ENCODE measurements at places on chromosomes 7 and 10.

DNA sequence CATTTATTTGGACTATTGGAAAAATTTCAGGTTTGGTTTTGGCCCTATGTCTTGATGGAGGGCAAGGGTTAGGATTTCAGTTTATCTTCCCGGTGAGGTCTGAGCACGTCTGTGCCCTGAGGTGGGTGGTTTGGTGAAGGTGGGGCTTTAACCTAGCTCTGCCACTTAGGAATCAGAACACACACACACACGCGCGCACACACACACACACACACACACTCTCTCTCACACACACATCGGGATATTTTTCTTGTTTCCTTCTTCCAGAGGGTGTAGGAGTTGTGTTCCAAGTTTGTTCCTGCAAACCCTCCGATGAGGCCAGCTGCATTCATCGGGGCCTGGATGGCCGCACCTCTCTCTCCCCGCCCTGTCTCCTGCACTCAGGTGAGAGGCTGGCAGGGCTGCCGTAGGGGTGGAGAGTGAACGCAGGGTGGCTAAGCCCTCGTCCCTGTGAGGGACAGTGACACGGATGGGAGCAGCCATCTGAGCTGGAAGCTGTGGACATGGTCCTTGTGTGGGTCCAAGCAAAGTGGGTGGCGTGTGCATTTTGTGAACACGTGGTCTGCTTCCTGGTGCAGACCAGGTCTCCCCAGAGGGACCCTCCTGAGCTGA lies 34.2 kb downstream of the CHST12 start:
- DNase-seq = no peak

- no peak for DNase-seq
Measured at GRCh38 chr7:103564416-103564815, 118.4 kb upstream of the SLC26A5 start.

DNA sequence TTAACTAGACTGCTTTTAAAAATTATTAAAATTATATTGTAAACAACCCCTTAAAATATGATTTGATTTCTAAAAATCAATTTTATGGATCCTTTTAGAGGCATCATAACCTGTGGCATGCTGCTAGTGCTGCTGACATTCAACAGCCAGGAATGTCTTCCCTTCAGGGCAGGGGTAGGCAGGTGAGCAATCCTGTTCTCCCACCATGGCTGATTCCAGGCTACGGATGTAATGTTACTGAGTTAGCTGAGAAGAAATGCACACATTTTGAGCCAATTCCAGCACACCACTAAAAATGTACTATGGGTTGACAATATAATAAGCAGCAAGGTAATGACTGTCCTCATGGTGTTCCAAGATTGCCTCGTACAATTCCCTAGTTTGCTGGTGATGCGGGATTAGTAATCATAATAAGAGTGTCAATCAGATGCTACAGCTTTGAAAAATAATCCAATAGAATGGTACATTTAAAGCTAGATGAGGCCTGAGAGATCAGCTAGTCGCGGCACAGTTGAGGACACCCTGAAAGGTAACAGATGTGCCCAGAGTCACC lies 108.7 kb upstream of the PRR15 start:
- DNase-seq = no peak

DNA sequence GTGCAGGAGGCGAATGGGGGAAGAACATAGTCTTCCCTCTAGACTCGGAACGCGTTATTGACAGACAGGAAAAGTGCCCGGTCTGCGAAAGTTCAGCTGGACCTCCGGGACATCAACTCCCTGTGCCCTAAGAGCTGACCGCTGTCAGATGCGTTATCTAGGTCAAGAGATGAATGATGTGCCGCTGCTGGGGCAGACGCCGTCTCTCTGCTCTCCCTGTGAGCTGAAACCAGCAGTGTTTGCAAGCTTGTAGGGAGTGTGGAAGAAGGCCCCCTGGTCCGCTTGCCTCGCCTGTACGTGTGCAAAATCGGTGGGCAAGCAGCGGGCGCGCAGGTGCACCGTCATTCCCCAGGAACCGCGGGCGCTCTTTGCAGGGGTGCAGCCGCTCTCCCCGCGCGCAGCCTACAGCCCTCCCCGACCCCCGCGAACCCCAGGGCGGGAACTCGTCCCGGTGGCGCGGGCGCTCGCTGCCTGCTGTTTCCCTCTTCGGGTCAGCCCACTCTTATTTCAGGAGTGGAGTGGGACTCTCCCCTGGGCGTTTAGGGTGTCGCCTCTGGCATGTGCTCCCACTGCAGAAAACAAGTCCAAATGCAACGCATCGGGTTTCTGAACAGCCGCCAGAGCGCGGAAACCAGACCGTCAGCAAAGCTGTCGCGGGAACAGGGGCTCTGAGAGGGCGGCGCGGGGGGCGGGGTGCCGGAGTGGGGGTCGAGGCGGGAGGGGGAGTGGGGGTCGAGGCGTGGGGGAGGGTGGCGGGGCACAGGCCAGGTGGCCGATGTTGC lies 1.8 kb upstream of the PFKFB3 start:
- DNase-seq = no peak

DNA sequence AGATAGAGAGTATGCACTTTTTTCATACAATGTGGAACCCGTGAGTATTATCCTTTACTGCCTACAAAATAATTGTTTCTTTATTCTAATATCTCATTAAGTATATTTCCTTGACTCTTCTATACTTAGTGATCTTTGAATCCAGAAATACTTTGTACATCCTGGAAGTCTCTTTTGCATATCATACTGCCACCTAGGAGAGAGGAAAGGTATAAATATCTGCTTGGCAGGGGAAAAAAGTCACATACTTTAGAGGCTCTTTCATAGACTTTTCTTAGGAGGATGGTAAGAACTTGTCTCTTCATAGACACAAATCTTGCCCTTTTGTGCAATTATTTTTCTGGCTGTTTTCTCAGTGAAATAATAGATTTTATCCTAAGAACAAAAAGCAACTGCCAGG lies 436.0 kb downstream of the PAXIP1 start:
- no peak for DNase-seq

DNA sequence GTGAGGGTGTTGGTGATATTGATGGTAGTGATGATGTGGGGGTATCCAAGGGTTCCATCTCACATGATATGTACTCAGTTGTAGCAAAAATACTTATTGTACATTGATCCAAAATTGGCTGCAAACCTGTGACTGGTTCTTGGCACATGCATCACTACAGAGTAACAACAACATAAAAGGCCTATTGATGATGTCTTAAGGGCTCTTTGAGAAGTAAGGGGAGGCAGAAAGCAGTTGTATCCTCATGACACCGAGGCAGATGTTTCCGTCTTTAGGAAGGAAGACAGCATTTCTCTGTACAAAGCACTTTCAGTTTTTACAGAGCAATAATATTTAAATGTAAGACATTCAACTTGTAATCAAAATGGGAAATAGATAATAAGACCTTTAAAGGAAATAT lies 34.5 kb downstream of the NRG3 start:
- no peak for DNase-seq

GRCh38 chr10:68595513-68595912 lies 35.4 kb downstream of the TET1 start:
- DNase-seq = no peak

DNA sequence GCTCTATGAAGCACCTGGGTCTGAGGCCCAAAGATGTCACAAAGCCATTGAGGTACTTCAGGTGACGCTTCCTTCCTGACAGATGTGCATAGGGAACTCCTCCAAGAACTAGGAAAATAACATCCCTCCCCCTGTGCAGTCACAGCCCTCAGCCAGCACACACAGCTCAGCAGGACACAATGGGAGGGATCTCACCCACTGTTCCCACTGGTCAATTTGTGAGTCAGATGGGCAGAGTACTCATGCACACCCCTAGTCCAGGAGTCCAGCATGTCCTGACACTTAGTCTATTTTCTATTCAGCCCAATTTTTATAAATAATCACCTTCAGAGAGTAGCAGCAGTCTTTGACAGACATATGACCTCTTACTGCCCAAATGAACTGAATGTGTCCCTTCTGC lies 60.7 kb upstream of the PFKP start:
- no peak for DNase-seq

DNA sequence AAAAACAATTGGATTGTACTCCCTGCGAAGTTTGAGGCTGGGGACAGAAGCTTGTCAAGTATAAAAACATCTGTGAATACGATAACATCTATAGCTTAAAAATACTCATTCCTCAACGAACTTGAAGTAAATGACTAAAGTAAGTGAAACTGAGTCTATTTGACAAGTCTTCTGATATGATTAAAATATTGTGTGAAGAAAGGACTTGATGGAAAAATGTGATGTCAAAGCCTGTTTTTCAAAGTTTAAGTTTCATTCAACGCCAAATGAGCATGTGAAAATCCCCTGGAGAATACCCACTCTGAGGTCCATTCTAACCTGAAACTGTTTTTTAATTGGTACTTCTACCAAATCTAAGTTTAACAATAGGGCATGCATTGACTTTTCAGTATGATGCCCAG lies 122.3 kb upstream of the MDFIC start:
- no peak for DNase-seq

DNA sequence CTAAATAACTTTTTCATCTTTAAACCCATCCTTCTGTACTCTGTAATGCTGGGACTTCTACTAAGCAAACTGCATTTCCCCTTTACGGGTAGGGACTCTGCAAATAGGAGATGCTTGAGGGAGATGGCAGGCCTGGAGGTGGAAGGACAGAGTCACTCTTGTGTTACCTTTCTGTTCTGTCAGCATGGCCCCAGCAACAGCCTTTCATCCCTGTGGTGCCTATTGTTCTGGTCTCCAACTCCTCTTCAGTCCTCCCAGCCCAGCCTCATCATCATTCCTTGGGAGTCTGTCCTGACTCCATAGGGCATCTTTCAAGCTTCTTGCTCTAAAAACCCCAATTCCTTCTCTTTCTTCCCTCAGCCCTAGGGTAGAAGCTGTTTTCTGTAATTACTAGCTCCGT lies 230.0 kb downstream of the SNX13 start:
- DNase-seq = no peak

DNA sequence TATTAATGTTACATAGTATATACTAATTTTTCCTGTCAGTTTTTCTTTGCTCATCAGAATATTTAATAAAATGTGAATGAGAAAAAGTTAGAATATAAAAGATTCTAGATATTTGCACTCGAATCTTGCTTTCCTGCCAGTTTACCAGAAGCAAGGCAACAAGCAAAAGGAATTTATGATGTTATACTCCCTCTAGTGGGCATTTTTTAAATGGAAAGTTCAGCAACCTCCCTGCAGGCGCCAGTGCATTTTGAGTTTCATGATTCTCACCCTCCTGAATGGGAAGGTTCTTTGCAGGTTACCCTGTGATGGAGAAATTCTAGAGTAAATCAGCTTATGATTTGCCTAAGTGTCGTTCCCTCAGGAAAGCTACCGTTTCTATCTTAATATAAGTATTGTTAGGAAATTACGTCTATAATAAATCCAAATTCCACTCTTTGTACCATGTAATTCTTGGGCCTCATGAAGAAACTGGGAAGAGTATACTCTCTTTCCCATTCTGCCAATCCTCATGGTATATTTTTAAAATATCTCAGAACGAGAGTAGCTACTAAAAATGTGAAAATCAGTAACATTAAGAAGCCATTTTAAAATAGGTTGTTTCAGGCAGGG lies 350.0 kb downstream of the CRPPA start:
- DNase-seq = no peak

- DNase-seq = no peak
Measured at GRCh38 chr7:106029451-106029850, 66.4 kb downstream of the CDHR3 start.

DNA sequence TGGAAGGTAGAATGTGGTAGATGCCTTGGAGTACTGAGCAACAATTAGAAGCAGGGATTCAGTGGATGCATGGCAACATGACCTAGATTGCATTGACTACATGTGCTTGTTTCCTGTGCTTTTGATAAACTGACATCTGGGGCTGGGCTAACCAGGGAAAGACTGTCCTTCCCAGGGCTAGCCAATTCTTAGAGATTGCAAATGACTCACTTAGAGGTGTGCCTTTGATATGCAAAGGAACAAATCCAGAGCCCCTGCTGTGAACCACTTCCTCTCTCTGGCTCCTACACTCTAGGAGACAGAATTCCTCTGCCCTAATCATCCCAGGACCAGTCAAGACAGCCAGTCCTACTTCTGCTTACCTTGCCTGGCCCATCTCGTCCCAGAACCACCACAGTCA lies 651.5 kb downstream of the LRMDA start:
- DNase-seq = no peak

DNA sequence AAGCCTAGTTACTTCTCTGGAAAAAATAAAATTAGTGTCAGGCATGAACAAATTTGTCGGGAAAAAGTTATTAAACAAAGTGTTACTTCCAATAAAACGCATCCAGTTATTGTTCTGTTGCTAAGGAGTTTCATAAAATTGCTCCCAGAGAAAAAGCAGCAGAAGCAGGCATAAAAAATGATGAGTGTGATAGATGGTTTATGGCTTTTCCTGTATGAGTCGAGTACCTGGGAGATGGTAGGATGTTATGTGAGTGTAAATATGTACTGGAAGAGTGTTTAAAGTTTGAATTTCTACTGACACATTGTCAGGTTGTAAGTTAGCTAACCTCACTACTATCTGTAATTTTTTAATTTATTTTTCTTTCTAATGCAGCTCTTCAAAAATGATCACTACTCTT lies 390.7 kb downstream of the ARL4A start:
- DNase-seq = no peak

DNA sequence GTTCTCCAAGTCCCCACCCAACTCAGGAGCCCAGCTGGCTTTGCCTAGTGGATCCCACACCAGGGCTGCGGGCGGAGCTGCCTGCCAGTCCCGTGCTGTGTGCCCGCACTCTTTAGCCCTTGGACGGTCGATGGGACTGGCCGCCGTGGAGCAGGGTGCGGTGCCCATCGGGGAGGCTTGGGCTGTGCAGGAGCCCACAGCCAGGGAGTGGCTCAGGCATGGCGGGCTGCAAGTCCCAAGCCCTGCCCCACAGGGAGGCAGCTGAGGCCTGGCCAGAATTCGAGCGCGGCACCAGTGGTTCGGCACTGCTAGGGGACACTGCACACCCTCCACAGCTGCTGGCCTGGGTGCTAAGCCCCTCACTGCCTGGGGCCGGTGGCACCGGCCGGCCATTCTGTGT lies 159.7 kb downstream of the ANKRD30A start:
- DNase-seq = no peak

- DNase-seq = no peak
Measured at GRCh38 chr7:8236780-8237407, 25.1 kb downstream of the ICA1 start.

DNA sequence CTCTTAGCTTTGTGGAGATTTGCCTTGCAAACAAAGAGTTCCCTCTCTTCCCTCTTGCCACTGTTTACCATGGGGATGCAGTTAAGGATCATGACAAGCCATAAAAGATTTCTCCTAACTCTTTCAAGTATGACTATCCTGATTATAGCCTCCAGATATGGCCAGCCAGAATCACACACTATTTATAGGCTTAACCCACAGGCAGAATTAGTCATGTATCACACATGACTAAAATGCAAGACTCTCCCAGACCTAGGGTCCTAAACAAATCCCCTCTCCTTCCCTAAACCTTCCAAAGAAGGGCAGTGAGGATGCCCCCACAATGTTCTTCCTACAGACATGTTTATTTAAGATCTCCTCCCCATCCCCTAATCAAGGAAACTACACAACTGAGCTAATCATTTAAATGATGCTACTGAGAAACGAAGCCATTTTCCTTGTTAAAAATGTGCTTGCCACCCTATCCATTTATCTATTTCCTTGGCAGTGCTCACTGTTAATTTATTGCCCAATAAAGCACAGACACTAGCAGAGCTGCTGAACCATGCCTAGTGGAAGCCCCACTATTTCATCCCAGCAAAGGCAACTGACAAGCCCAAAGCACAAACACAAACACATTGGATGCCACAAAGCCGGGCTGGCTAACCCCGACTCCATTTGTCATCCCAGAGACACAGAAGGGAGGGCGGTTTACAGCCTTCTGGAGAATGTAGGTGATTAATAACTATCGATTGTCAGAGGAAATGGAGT lies 363.4 kb downstream of the KCNMA1 start:
- DNase-seq = no peak
